ENCODE measurements at places on chromosomes 5 and 9.

DNA sequence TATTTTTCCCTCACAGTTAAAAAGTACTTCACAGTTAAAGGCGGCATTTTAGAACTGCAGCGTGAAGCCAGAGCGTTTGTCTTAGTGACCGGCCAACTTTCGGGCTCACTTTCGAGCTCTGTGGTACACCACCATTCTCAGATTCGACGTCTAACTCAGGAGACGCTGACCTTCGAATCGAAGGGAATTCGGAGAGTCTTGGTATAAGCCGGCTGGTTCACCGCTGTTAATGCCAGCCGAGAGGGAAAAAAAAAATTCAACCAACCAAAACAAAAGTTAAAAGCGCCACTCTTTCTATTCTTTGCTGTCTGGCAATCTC, 544 bp upstream of the SNX24 start:
- no peak for DNase-seq

GRCh38 chr5:20105915-20106314, 117.9 kb upstream of the CDH18 start:
- DNase-seq = no peak

- no peak for DNase-seq
Observed at GRCh38 chr5:9927521-9927997, 297.4 kb upstream of the TAS2R1 start.

GRCh38 chr5:15612915-15613635, 113.1 kb downstream of the FBXL7 start:
- DNase-seq = no peak

GRCh38 chr9:76818271-76818670, 54.0 kb downstream of the PCA3 start:
- DNase-seq = no peak

DNA sequence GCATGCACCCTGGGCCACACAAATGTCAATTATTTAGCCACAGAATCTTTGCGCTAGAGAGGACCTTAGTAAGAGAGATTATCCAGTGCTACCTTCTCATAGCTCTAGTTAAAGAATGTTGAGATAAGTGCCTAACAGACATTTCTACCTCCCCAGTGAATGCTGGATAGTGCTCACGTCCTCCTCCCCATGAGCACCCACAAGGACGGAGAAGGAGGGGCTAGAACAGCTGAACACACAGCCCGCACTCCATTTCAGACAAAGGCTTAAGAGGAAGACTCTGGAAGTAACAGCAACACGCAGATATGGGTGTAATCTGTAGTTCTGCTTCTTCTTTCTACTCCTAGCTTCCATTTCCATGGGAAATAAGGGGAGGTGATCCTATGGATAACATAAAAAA, 120.5 kb downstream of the FEM1C start:
- no peak for DNase-seq

DNA sequence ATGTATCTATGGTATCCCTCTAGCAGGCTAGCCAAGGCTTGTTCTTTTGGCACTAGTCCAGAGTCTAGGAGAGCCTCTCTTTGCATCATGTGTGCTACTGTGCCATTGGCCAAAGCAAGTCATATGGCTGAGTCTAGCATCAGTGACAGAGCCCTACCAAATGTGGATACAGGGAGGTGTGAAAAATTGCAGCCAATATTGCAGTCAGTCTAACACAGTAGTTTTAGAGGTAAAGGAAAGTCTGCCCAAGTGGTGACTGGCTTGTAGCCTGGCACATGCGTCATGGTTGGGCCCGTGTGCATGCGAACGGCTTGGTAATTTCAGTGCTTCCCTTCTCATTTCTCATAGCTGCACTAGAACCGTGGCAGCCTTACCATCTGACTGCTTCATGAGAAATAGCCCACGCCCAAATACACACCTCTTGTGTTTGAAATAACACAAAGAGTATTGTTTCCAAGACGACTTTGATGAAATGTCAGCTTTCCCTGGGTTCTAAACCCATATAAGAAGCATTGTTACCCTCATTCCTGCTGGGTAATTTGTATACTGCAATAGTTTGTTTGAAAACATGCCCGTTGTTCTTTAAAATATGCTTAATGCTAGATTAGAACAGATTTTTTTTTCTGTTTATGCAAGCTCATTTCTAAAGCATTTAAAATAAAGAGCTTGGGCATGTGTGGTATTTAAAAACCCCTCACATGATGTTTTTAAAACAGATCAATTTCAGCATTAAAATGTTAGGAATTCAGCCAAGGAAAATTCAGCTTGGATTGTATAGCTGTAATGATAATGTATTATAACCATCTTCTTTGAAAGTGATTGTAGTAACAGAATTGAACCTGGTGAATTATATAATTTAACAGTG, 113.2 kb downstream of the TLE4 start:
- no peak for DNase-seq

DNA sequence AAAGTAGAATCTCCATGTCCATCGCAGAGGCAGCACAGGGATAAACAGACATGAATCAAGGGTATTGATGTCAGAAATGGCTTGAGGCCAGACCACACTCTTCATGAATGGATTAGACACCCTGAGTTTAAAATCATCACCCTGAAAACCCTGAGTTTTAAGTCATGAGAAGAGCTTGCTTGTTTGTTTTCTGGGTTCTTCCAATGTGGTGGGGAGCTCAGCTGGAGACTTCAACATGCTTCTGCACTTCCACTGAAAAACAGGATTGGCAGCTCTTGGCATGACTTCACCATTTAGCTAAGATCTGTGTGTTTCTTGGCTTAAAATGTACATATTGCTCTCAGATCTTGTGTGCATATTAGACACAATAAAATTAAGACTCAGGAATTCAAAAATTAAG, 9.8 kb downstream of the GCNT4 start:
- no peak for DNase-seq

GRCh38 chr9:136020671-136021070, 59.5 kb upstream of the UBAC1 start:
- no peak for DNase-seq

DNA sequence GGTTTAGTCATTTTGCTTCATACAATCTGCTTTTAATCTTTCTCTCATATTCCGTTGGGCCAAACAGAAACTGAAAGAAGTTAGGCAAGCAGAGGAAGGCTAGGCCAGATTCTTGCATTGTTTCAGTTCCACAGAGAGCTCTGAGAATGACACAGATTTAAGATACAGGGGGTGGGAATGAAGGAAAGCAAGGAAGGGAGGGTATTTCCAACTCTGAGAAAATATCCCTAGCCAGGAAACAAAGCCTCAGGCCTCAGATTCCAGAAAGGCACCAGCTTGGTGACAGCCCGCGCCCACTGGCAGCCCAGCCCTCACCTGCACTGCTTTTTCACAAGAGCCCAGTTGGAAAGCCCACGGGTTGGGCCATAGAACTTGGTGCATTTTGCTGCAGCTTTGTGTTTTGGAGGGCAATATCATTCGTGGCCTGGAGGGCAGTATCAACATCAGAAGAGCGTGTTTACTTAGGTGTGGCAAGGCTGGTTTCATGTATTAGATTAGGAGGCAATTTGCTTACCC, 63.5 kb downstream of the ENC1 start:
- no peak for DNase-seq

DNA sequence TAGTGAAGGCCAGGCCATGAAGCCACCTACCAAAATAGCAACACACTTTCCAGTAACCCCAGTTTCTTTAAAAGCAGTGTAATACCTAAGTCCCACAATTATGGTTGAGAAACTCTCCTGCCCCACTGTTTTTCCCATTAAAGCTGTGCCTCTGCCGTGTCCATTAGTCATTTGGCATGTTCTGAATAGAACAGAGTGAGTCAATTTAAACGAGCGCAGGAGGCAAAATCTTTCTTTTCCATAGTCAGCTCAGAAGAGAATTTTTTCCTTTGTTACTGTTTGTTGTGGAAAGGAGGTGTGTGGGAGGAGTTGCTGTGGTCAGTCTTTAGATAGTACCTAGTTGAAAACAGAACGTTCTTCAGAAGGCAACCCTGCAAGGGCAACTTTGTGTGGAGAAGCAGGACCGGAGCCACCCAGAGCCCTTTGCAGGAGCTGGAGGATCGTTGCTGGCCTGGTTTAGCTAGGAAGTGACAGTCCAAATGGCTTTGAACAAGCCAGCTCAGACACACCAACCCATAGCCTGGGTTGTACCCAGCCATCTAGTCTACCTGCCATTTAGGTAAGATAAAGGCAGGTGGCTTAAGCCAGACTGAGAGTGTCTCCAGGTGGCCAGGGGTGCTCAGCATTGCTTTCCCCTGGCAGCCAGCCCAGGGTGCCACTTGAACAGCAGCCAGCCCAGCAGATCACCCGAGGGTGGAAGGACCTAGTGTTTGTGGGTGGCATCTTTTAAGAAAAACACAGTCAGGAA, 30.4 kb downstream of the GADD45G start:
- DNase-seq = no peak

- DNase-seq = no peak
Observed at GRCh38 chr9:127216888-127217217, 47.7 kb upstream of the GARNL3 start.

GRCh38 chr9:74497748-74498620, 849 bp downstream of the RORB start:
- DNase-seq = no peak

GRCh38 chr9:81874931-81875330, 53.3 kb upstream of the SPATA31D4 start:
- no peak for DNase-seq

- no peak for DNase-seq
Observed at GRCh38 chr5:56534102-56534829, 281.1 kb upstream of the MAP3K1 start.

GRCh38 chr5:76143884-76144283, 60.7 kb downstream of the SV2C start:
- DNase-seq = no peak

GRCh38 chr5:172920447-172920849, 38.8 kb upstream of the RPL26L1 start:
- DNase-seq = no peak

- DNase-seq = no peak
Observed at GRCh38 chr5:9428272-9428671, 117.6 kb downstream of the SEMA5A start.

DNA sequence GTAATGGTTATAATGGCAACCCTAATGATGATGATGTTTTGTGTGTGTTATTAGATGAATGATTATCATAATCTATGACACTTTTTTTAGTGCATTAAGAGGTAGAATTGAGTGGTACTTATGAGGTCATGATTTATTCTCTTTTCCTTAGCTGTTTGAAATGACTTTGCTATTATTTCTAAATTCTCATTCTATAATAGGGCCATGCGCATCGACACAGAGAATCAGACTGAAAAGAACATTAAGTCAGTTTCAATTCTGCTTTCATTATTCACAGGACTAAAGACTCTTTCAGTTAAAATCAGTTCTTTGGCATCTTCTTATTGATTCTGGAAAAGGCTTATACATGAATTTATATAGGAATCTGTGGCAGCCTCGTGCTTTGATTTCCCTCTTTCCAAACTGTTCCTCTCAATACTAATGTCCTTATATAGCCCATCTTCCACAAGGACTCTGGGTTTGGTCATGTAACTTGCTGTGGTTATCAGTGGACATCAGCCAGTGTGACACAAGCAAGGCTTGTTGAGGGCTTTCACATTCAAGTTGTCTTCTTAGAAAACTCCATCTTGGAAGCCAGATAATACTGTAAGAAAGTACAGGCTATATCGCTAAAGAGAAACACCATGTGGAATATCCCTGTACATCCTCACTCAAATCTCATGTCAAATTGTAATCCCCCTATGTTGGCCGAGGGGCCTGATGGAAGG, 140.3 kb upstream of the CHD1 start:
- DNase-seq = no peak

- DNase-seq = no peak
Observed at GRCh38 chr5:93267276-93267675, 313.7 kb downstream of the NR2F1-AS1 start.

GRCh38 chr5:116765441-116765840, 190.8 kb upstream of the SEMA6A start:
- no peak for DNase-seq

GRCh38 chr9:135350003-135350315, 129.6 kb upstream of the PPP1R26 start:
- DNase-seq = no peak

- no peak for DNase-seq
Observed at GRCh38 chr5:151293624-151294023, 9.9 kb downstream of the SLC36A3 start.

- no peak for DNase-seq
Observed at GRCh38 chr5:72860499-72860898, 44.0 kb downstream of the TNPO1 start.

GRCh38 chr5:168683247-168683926, 104.2 kb upstream of the PANK3 start:
- DNase-seq = no peak

- DNase-seq = no peak
Observed at GRCh38 chr9:131076347-131077195, 19.8 kb upstream of the AIF1L start.

- no peak for DNase-seq
Observed at GRCh38 chr5:169648725-169649310, 11.7 kb downstream of the DOCK2 start.

DNA sequence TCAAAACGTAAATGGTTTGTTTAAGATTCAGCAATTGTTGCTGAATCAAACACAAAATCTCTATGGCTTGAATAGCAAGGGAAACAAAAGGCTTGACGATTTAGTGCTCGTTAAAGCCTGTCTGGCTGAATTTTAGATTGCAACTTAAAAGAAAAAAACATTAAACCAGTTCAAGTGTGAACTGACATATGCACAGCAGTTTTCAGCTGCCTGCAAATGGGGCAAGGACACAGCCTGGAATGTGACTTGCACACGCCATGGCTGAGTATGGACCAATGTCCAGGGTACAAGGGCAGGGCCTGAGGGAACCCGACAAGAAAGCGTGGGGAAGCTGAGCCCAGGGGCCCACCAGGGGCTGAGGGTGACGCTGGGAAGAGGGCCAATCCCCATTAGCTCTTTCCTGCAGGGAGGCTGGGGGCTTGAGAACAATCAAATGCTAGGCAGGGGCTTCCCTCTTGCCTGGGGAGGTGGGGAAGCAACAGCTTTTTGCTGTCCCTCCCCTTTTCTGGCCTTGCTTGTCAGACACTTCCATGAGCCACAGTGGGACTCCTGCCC, 89.6 kb upstream of the LRRTM2 start:
- DNase-seq = no peak

DNA sequence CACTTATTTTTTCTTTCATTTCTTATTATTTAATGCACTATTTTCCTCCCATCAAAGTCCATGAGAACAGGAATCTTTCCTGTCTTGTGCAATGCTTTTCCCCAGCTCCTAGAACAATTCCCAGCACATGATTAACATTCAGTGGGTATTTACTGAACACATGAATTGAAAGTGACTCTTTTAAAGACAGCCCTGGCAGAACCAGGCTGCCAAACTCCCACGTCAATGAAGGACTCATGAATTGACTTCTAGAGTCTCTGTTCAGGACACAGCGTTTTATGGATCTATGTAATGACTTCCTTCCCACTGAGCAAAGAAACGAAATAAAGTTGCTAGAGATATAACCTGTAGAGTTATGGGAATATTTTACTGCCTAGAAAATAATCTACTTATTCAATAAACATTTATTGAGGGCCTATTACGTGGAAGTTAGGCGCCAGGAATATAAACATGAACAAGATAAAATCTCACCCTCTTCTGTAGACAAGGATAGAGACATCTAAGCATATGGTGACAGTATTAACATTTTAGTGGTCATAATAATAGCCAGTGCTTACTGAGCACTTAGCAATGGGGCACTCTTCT, 485.9 kb upstream of the KLF4 start:
- DNase-seq = no peak

Data from HuH-7 (cell line).